ENCODE measurements at places on chromosomes 2 and 18. TPM values are rescaled to one million over a fixed set of nuclear protein-coding genes. Genes with fewer than 3 reads are reported as not detected.

The IHH gene
- total RNA-seq: 0.06 TPM

The CCL20 gene
- total RNA-seq: not detected

The AP1S3 gene
- total RNA-seq: 4.9 TPM

The REG1B gene
- not detected for total RNA-seq

GRCh38 chr2:186486651-186487647, 889 bp downstream of the ZC3H15 start:
- H3K27ac ChIP-seq: peak overlapping the region; percentile 95
- no peaks in the 10 kb centered on the region for H3K36me3 ChIP-seq
- H3K27me3 ChIP-seq: no peaks in the 10 kb centered on the region

GRCh38 chr2:45860136-45861121, 209.0 kb downstream of the PRKCE start:
- H3K36me3 ChIP-seq: no peaks in the 10 kb centered on the region
- DNase-seq: no peak
- peaks cover 14% of the 10 kb centered on the region for H3K4me1 ChIP-seq
- H3K4me3 ChIP-seq: no peak overlapping the region

DNA sequence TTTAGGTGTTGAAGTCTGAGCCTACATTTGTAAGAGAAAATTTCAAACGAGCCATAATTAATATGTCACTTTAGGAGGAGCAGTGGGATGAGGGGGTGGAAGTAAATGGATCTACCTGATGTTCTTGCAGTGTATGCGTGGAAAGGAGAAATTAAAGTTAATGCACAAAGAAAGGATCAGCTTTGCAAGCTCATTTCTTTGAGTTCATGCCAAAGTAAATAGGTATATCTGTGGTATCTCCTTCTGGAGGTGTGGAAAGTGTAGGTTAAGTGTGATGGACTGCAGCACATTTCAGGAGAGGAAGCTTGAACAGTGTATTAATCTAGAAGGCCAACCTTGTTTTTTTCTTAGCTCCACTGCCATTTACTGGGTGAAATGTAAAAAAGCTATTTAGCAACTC, 307.5 kb upstream of the ZEB2 start:
- no peaks in the 10 kb centered on the region for H3K27me3 ChIP-seq
- no peaks in the 10 kb centered on the region for H3K4me1 ChIP-seq
- H3K36me3 ChIP-seq: no peaks in the 10 kb centered on the region

- H3K27me3 ChIP-seq: peaks cover 44% of the 10 kb centered on the region
- no peaks in the 10 kb centered on the region for H3K4me1 ChIP-seq
- no peak overlapping the region for H3K4me3 ChIP-seq
- H3K36me3 ChIP-seq: no peaks in the 10 kb centered on the region
- peak; percentile 83 for DNase-seq
Observed at GRCh38 chr2:229273723-229274338, 2.7 kb upstream of the PID1 start.

DNA sequence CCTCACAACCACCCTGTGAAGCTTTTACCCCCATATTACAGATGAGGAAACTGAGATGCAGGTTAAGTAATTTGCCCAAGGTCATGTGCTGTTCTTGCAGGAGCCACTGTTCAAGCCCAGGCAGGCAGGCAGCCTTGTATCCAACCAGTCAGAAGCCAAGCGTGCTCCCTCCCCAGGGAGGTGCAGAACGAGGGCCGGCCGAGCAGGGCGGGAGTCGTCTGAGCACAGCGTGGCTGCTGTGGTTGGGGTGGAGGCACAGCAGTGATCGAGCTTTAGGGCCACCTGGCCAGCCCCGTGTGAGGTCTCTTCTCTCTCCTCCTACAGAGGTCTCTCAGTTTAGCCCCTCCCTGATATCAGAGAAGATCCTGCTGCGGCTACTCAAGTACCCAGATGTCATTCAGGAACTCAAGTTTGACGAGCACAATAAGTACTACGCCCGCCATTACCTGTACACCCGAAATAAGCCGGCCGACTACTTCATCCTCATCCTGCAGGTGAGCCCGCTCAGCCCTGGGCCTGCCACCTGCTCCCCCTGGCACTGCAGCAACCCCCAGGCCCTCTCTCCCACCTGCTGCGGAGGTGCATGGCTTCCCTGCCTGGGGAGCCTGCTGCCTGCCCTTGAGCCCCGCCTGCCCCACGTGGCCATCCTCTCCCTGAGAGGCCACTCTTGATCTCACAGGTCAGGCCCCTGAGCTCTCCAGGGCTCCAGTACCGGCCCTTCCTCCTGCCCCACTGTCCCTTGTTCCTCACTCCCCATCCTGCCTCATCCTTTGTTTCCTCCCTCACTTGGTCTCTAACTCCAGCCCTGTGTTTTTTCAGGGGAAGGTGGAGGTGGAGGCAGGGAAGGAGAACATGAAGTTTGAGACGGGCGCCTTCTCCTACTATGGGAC, 17.1 kb upstream of the CNNM3 start:
- no peaks in the 10 kb centered on the region for H3K4me1 ChIP-seq
- no peaks in the 10 kb centered on the region for H3K27me3 ChIP-seq
- no peak overlapping the region for H3K4me3 ChIP-seq
- H3K36me3 ChIP-seq: peaks cover 3% of the 10 kb centered on the region

- H3K27me3 ChIP-seq: no peaks in the 10 kb centered on the region
- DNase-seq: no peak
- no peaks in the 10 kb centered on the region for H3K4me1 ChIP-seq
- no peak overlapping the region for H3K27ac ChIP-seq
- no peak overlapping the region for H3K4me3 ChIP-seq
Observed at GRCh38 chr2:112791693-112792230, 7.5 kb upstream of the IL1A start.

Data from neural progenitor cell (in vitro differentiated cells).